ENCODE measurements at places on chromosomes 6 and 20.
A peak's percentile ranks its signal among the peaks of the same experiment; 100 is the strongest.

DNA sequence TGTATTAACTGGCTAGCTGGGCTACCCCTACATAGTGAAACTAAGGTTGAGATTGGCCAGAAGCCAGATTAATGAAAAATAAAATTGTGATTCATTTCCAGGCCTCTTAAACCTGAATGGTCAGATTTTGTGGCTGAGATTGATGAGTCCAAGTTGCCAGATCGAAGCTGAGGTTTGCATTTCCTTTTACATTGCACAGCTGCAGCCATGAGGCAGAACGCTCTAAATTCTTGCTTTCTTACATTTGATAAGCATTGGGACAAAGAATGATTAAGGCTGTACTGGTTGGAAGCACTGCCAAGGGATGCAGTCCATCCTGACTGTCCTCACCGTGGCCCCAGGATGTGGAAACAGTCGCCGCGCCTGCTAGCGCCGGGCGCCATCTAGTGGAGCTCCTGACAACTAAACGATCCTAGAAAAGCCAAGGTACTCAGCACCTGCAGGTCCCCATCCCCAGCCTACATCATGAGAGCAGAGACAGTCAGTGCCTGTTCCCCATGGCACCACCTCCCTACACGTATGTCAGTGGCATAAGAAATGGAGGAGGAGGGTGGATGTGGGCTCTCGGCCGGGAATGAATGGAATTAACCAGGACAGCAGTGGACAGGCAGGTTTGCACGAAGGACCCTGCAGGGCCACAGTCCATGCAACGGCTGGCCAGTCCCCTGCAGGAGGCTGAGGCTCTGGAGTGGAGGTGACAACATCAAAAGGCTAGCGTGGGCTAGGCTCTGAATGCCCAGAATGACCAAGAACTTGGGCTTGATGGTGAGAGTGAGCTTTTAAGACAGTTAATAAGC, 19.0 kb downstream of the PXDC1 start:
- DNase-seq, result peak; percentile 75

GRCh38 chr20:33262658-33263065, 20.4 kb upstream of the BPIFB1 start:
- peak; percentile 21 for DNase-seq

DNA sequence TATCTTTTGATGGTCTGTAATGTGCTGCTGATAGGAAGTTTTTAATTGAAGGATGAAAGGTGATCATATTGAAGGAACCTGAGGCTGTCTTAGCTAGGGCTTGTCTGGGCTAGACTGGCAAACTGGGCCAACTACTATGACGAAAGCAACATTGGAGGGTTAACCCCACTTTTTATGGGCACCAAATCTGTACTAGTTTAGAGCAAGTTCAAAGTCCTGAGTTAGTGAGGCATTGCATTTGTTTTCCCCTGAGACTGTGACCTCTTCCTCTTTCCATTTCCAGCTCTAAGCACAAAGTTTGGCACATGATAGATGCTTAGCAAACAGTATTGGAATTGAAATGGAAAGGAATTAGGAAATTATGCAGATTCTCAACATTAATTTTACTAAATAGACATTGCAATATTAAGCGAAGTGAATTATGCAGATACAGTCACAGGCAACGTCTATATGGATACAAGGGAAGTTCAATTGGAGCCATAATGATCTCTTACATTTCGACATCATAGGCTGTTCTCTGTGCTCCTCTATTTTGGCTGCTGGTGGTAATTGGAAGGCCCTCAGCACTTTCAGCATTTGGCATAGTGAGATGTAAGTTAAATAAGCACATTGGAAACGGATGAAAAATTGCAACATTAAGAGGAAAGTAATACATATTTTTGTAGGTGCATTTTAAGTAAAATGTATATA, 22.2 kb downstream of the CEP57L1 start:
- DNase-seq, result no peak

- DNase-seq, result no peak
These were observed 257.7 kb downstream of the FARS2 start for GRCh38 chr6:5518936-5519491.

- DNase-seq, result no peak
These were observed 121.1 kb upstream of the HDGFL1 start for GRCh38 chr6:22448291-22448711.

DNA sequence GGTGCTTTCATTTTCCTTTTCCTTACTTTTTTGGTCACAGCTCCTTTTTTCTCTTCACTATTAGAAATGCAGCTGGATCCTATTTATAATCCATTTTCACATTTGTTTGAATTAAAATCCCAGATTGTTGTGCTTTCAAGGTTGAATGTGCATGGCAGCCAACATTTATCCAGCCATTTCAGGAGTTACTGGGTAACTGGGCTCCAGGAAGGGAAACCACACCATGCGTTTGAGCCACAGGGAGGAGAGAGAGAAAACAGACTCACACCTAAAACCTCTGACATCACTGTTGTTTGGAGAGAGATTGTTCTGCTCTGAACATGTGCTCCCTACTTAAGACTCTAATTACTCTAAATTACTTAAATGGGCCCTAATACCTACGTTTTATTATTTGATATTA, 173.4 kb downstream of the BMP2 start:
- DNase-seq, result no peak

Data from activated CD4-positive, alpha-beta T cell treated with anti-CD3 and anti-CD28 coated beads for 48 hours (primary cell).